ENCODE measurements at places on chromosomes 1 and 21. TPM values are rescaled to one million over a fixed set of nuclear protein-coding genes. Genes with fewer than 3 reads are reported as not detected.

The MYOM3 gene
- total RNA-seq: 0.04 TPM

DNA sequence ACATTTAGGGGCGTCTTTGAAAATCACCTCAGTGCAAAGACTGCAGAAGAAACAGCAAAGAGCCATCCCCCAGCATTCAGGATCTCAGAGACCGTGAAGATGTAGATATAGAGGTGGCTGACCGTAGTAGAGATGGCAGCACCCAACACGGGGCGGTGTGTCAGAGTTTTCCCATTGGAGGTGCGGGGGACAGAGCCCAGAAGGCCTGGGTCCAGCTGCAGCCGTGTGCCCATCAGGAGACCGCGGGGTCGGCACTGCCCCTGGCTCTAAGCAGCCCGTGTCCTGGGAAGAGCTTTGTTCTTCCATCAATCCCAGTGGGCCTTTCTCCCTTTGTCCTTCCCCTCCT is 1.1 kb downstream of the GABRD start:
- 0 out of 2 replicates have a peak, but pooled peaks cover 5% of the 10 kb centered on the region for H3K4me1 ChIP-seq
- peaks cover 64% of the 10 kb centered on the region for H3K27me3 ChIP-seq
- H3K27ac ChIP-seq: no peak overlapping the region
- DNase-seq: no peak
- no peaks in the 10 kb centered on the region for H3K36me3 ChIP-seq

The USP1 gene
- total RNA-seq: 15.4 TPM

GRCh38 chr1:52358851-52359497 is 7.0 kb downstream of the CC2D1B start:
- no peaks in the 10 kb centered on the region for H3K27me3 ChIP-seq
- no peak overlapping the region for H3K27ac ChIP-seq
- peaks cover 35% of the 10 kb centered on the region for H3K36me3 ChIP-seq

The NDC1 gene
- total RNA-seq: 20.1 TPM

GRCh38 chr1:204858363-204858821 is 12.3 kb upstream of the NFASC start:
- no peak for DNase-seq
- H3K27ac ChIP-seq: no peak overlapping the region
- no peak overlapping the region for H3K4me3 ChIP-seq
- peaks cover 22% of the 10 kb centered on the region for H3K27me3 ChIP-seq
- no peaks in the 10 kb centered on the region for H3K4me1 ChIP-seq

- no peak for DNase-seq
- H3K4me3 ChIP-seq: no peak overlapping the region
- no peak overlapping the region for H3K27ac ChIP-seq
Measured at GRCh38 chr1:5768014-5768413, 224.2 kb downstream of the NPHP4 start.

GRCh38 chr1:53975861-53976260 is 29.7 kb downstream of the LRRC42 start:
- H3K27ac ChIP-seq: no peak overlapping the region
- no peak overlapping the region for H3K4me3 ChIP-seq
- no peaks in the 10 kb centered on the region for H3K27me3 ChIP-seq
- peaks cover 10% of the 10 kb centered on the region for H3K4me1 ChIP-seq
- no peak for DNase-seq

DNA sequence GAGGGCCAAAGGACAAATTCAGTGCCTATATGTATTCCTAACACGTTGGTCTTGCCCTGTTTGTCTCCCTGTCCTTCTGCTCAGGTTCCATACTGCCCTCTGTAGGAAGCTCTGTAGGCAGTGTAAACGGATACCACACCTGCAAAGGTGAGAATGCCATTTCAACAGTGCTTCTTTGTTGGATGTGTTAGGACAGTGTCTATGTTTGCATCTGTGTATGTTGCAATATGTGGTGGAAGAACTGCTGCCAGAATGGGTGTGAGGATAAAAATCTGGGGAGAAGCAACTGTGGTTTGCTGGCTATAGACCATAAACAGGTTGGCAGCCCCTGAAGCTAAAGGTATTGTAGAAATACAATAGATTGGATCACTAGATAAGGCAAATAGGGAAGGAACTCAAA is 113.1 kb upstream of the BMP8A start:
- 0 out of 2 replicates have a peak, but pooled peaks cover 4% of the 10 kb centered on the region for H3K36me3 ChIP-seq
- H3K27me3 ChIP-seq: peaks cover 2% of the 10 kb centered on the region
- no peak overlapping the region for H3K4me3 ChIP-seq
- H3K27ac ChIP-seq: peak overlapping the region; percentile 32

GRCh38 chr1:5567839-5568238 is 424.4 kb downstream of the NPHP4 start:
- H3K36me3 ChIP-seq: no peaks in the 10 kb centered on the region
- H3K27ac ChIP-seq: no peak overlapping the region
- no peak for DNase-seq

- DNase-seq: no peak
- no peak overlapping the region for H3K4me3 ChIP-seq
- H3K27ac ChIP-seq: no peak overlapping the region
- H3K27me3 ChIP-seq: peaks cover 2% of the 10 kb centered on the region
- peaks cover 37% of the 10 kb centered on the region for H3K4me1 ChIP-seq
Measured at GRCh38 chr1:162131400-162132321, 62.2 kb downstream of the NOS1AP start.
